ENCODE measurements at places on chromosomes 5 and 9. TPM values are rescaled to one million over a fixed set of nuclear protein-coding genes. Genes with fewer than 3 reads are reported as not detected.

FOXD4L3 gene
- total RNA-seq = not detected

GRCh38 chr9:78940121-78940855, 631.5 kb upstream of the TLE4 start:
- H3K27ac ChIP-seq = no peak overlapping the region
- DNase-seq = no peak
- no peaks in the 10 kb centered on the region for H3K27me3 ChIP-seq
- H3K4me3 ChIP-seq = no peak overlapping the region
- H3K4me1 ChIP-seq = no peaks in the 10 kb centered on the region

GFI1B gene
- not detected for total RNA-seq

- peaks cover 34% of the 10 kb centered on the region for H3K4me1 ChIP-seq
- no peak overlapping the region for H3K27ac ChIP-seq
- H3K4me3 ChIP-seq = no peak overlapping the region
- peaks cover 1% of the 10 kb centered on the region for H3K27me3 ChIP-seq
Observed at GRCh38 chr9:34459941-34460340, 1.3 kb downstream of the DNAI1 start.

HTR1A gene
- not detected for total RNA-seq

LCN10 gene
- total RNA-seq = 1.0 TPM

DNA sequence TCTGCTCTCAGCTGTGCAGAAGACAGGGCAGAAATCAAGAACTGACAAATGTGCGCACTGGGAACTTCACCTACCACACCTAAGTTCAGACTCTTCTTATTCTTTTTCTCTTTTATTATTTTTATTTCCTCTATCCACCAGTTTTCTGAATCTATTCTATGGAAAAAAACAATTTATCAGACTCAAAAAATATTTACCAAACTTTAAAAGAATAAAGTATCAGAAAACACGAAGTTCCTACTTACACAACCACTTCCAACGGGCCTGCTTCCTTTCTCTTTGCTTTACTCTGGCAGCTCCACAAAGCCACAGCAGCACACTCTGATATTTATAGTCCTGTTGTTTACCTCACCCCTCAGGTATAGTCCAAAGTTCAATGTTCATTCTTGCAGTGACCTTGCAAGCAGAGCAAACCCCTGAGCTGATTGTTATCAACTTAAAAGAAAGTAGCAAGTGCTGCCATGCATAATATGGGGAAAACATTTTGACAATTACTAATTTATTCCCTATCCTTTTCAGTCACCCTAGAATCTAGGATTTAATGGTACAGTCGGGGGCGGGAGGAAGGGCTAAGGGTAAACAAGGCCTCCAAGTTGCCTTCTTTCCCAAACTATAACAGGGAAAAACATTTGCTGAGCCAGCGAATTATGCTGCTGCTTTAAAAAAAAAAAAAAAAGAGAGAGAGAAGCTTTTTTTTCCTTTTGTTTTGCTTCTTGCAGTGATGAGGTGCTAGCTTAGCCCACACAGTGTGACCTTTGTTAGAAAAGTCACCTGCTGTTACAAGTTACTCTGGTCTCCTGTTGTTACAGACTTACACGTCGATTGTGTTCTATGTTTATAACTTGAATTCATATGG, at the start of gene SELENOP:
SELENOP (minus strand) TSS at position 302 of the 856 bp plus-strand sequence. CDS start 3,539 bp downstream, outside the sequence.
- H3K27me3 ChIP-seq = no peaks in the 10 kb centered on the region
- no peak within 1 kb of the TSS for H3K27ac ChIP-seq
- no peaks in the 10 kb centered on the region for H3K36me3 ChIP-seq
- H3K4me3 ChIP-seq = no peak within 1 kb of the TSS
- no peak for DNase-seq

- peaks cover 33% of the 10 kb centered on the region for H3K4me1 ChIP-seq
- H3K27ac ChIP-seq = peak overlapping the region; percentile 56
- H3K4me3 ChIP-seq = no peak overlapping the region
Observed at GRCh38 chr5:57249265-57249874, 75.5 kb downstream of the GPBP1 start.

GRCh38 chr9:21711504-21711903, 90.9 kb upstream of the MTAP start:
- no peaks in the 10 kb centered on the region for H3K36me3 ChIP-seq
- no peak overlapping the region for H3K4me3 ChIP-seq
- H3K4me1 ChIP-seq = peaks cover 14% of the 10 kb centered on the region
- peaks cover under 1% of the 10 kb centered on the region for H3K27me3 ChIP-seq

GRCh38 chr5:138657360-138657759, 82.2 kb upstream of the HSPA9 start:
- peaks cover 85% of the 10 kb centered on the region for H3K27me3 ChIP-seq
- H3K4me3 ChIP-seq = no peak overlapping the region

DNA sequence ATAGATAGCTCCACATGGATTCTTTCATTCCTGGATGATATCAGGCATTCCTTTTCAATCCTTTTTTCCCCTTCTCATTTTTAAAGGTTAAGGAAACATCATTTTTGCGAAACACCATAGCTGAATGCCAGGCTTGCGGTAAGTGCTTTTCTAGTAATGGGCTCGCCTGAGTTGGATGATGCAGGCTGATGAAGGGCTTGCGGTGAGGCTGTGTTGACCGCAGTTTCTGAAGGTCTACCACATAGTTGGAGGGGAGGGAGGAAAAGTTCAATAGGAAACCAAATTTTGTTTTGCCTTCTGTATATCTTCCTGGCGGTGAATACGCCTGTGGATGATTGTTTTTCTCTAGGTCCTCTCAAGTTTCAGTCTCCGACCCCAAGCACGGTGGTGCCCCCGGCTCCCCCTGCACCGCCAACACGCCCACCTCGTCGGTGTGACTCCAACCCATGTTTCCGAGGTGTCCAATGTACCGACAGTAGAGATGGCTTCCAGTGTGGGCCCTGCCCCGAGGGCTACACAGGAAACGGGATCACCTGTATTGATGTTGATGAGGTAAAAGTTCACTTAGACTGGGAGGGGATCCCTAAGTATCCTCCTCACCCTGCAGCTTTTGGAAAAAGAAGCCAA, 24.3 kb downstream of the THBS4 start:
- no peak for DNase-seq
- no peak overlapping the region for H3K4me3 ChIP-seq
- no peak overlapping the region for H3K27ac ChIP-seq
- peaks cover 2% of the 10 kb centered on the region for H3K36me3 ChIP-seq
- H3K4me1 ChIP-seq = peaks cover 2% of the 10 kb centered on the region
- H3K27me3 ChIP-seq = no peaks in the 10 kb centered on the region

DNA sequence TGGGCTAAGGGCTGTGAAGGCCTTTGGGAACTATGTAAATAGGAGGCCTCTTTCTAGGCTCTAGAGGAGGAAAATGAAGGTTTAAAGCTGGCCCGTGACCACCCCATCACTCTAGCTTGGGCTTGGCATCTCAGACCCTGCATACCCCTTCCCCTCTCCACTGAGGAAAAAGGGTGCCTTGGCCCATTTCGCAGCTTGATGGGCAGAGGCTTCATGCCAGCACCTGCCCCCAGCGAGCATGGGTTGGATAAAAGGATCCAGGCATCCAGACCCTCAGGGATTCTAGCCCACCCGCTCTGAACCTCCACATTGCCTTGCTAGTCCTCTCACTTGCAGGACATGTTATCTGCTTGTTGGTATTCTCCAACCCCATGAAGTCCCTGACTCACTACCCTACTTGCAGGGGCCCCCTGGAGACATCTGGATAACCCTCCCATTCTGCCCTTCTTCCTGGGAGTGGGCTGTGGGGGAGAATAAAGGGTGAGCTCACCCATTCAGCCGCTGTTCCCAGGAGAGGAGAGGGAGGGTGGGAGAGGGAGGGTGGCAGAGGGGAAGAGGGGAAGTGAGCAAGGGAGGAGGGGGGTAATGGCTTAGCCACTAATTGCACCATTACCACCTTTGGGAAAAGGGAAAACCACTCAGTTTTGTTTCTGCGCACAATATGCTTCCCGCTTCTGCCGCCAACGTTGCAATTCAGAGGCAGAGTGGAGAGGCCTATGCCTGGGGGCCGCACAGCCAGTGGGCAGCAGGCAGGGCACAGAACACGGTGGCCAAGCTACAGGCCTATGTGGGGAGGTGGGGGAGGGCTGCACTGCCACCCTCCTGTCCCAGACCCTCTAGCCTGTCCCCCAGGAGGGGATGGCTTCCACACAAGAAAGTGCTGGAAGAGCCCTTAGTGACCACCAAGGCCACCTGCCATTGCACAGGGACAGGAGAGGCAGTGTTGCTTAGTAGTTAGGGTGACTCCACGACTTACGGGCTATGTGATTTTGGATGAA, 2.1 kb upstream of the CAMK2A start:
- H3K36me3 ChIP-seq = no peaks in the 10 kb centered on the region
- no peak overlapping the region for H3K4me3 ChIP-seq
- no peaks in the 10 kb centered on the region for H3K4me1 ChIP-seq
- no peak for DNase-seq

DNA sequence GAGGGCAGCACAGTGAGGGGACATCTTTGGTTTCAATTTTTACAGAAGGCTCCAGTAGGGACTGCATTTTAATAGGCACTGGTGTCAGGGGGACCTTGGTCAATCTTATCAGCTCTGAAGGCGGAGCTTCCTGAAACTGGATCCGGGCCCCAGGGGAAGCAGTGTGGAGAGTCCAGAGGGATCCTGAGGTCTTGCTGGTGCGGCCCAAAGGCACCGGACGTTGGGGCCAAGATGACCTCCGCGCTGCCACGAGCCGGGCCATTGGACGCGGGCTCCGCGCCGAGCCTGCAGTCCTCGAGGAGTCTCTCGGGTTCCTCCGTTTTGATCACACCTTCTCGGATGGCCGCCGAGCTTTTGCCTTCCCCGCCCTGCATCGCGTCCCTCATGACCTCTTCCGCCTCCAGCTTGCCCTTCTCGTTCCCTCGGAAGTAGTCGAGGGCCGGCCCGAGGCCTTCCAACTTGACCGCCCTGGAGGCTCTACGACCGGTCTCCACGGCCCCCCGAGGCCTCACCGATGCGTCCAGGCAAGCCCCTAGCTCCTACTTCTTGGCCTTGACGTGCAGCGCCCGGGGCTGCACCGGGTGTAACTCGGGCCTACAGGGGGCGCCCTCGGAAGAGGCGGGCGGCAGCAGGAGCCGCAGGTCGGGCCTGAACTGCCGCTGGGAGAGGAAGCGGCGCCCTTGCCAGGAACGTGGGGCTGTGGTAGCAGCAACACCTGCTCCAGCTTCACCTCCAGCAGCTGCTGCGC, 18.8 kb downstream of the C5orf52 start:
- DNase-seq = peak; percentile 36
- peaks cover 10% of the 10 kb centered on the region for H3K27me3 ChIP-seq
- H3K27ac ChIP-seq = no peak overlapping the region
- no peak overlapping the region for H3K4me3 ChIP-seq

GRCh38 chr9:79779901-79780300, 208.1 kb downstream of the TLE4 start:
- H3K27ac ChIP-seq = no peak overlapping the region
- H3K4me3 ChIP-seq = no peak overlapping the region
- peaks cover 2% of the 10 kb centered on the region for H3K27me3 ChIP-seq
- DNase-seq = no peak
- no peaks in the 10 kb centered on the region for H3K36me3 ChIP-seq
- H3K4me1 ChIP-seq = no peaks in the 10 kb centered on the region

DNA sequence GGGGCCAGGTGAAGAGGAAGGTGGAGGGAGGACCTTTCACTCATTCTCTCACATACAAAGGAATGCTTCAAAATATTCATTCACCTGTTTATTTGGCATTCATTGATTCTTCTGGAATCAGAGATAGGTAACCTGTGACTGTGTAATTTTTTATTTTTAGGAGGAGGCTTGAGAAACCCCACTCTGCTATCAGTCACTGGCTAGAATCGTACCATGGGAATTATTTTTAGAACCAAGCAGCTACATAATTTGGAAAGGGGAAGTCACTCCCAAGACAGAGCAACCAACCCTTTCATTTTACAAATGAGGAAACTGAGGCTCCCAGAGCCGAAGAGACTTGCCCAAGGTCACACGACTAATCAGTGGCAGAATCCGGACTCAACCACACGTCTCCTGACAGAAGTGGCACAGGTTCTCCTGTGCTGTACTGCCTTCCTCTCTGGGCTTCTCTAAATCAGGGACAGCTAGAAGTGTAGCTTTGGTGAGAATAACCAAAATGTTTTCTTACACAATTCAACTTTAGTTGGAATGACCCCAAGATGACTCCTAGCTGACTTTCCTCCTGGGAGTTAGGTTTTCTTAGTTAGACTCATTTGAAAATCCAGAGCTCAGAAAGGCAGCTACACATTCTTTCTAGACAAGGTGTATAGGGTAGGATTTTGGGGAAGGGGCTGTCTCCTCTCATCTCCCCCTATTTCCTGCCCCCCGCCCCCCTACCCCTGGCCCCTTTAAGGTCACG, 264.3 kb upstream of the PANK3 start:
- H3K36me3 ChIP-seq = no peaks in the 10 kb centered on the region
- peaks cover 34% of the 10 kb centered on the region for H3K27me3 ChIP-seq
- H3K4me3 ChIP-seq = no peak overlapping the region

DNA sequence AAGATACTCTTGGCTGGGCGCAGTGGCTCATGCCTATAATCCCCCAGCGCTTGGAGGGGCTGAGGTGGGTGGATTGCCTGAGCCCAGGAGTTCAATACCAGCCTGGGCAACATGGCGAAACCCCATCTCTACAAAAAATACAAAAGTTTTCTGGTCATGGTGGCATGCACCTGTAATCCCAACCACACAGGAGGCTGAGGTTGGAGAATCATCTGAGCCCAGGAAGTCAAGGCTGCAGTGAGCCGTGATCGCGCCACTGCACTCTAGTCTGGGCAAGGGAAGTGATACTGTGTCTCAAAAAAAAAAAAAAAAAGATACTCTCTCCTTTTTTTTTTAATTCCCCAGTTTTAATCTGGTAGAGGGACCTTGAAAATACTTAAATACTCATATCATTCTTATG, 15.0 kb downstream of the ANKRD33B start:
- peaks cover 10% of the 10 kb centered on the region for H3K27me3 ChIP-seq
- no peak overlapping the region for H3K27ac ChIP-seq
- H3K4me3 ChIP-seq = no peak overlapping the region
- peak; percentile 47 for DNase-seq

DNA sequence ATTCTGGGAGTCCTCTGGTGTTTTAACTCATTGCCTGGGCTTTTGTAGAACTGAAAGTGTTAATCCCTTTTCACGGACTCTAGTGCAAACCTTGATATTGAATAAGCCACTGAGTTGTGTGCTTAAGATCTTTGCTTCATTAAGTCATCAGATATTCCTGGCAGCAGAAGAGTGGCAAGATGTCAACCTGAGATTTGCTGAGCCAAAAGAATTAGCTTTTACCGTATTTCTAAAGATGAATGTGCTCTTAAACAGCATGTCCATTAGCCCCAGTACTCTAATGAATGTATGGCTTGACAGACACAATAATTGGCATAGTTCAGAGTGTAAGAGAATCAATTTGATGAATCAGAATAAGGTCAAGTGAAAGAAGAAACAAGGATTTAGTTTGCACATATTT, 87.2 kb upstream of the CDH6 start:
- H3K4me1 ChIP-seq = no peaks in the 10 kb centered on the region
- no peak overlapping the region for H3K27ac ChIP-seq
- H3K36me3 ChIP-seq = no peaks in the 10 kb centered on the region
- no peaks in the 10 kb centered on the region for H3K27me3 ChIP-seq

DNA sequence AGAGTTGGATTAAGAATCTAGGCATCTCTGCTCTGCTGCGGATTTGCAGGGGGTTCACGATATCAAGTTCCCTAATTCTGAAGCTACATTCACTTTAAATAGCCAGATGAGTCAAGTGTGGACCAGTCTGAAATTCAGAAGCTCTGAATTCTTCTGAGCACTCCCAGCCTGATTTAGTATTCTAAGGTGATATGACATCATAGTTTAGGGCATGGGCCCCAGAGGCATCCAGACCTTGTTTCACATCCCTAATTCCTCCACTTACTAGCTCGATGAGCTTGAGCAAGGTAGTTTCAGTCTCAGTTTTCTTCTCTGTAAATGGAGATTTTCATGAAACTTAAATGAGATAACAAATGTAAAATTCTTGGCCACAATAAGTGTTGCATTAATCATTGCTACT, 65.2 kb downstream of the TMEM167A start:
- DNase-seq = no peak
- H3K27ac ChIP-seq = no peak overlapping the region
- no peaks in the 10 kb centered on the region for H3K4me1 ChIP-seq
- H3K27me3 ChIP-seq = no peaks in the 10 kb centered on the region
- H3K4me3 ChIP-seq = no peak overlapping the region

CARTPT gene
- not detected for total RNA-seq

LAMC3 gene
- 0.98 TPM for total RNA-seq
